ENCODE measurements at places on chromosomes 12 and 14. TPM values are rescaled to one million over a fixed set of nuclear protein-coding genes. Genes with fewer than 3 reads are reported as not detected.

The TSPAN8 gene
- total RNA-seq: 0.29 TPM

The EAPP gene
- total RNA-seq: 68.8 TPM

The MMP19 gene
- 15.9 TPM for total RNA-seq

The DCAF11 gene
- 64.8 TPM for total RNA-seq

The TAS2R20 gene
- total RNA-seq: 0.77 TPM

The OTUB2 gene
- total RNA-seq: 3.8 TPM

The YLPM1 gene
- 8.8 TPM for total RNA-seq

The PTPRQ gene
- 1.0 TPM for total RNA-seq

- H3K27me3 ChIP-seq: no peaks in the 10 kb centered on the region
- no peaks in the 10 kb centered on the region for H3K36me3 ChIP-seq
- no peak overlapping the region for H3K27ac ChIP-seq
- no peak overlapping the region for H3K4me3 ChIP-seq
Measured at GRCh38 chr12:18165889-18166288, 75.9 kb upstream of the RERGL start.

GRCh38 chr14:50524731-50525515 lies 7.4 kb downstream of the MAP4K5 start:
- DNase-seq: no peak
- no peaks in the 10 kb centered on the region for H3K36me3 ChIP-seq
- no peak overlapping the region for H3K27ac ChIP-seq
- H3K27me3 ChIP-seq: no peaks in the 10 kb centered on the region

GRCh38 chr12:9636150-9636850 lies 28.6 kb upstream of the KLRB1 start:
- H3K27me3 ChIP-seq: no peaks in the 10 kb centered on the region
- H3K4me1 ChIP-seq: no peaks in the 10 kb centered on the region
- H3K4me3 ChIP-seq: no peak overlapping the region
- H3K36me3 ChIP-seq: no peaks in the 10 kb centered on the region
- H3K27ac ChIP-seq: no peak overlapping the region

- H3K27ac ChIP-seq: no peak overlapping the region
- DNase-seq: no peak
- H3K4me1 ChIP-seq: no peaks in the 10 kb centered on the region
- no peaks in the 10 kb centered on the region for H3K36me3 ChIP-seq
- H3K4me3 ChIP-seq: no peak overlapping the region
- H3K27me3 ChIP-seq: no peaks in the 10 kb centered on the region
Measured at GRCh38 chr12:24996102-24996797, 47.3 kb upstream of the BCAT1 start.

GRCh38 chr12:9106067-9106466 lies 9.7 kb downstream of the A2M start:
- no peak for DNase-seq
- H3K27me3 ChIP-seq: no peaks in the 10 kb centered on the region
- no peaks in the 10 kb centered on the region for H3K36me3 ChIP-seq
- no peak overlapping the region for H3K4me3 ChIP-seq
- no peaks in the 10 kb centered on the region for H3K4me1 ChIP-seq

- H3K27me3 ChIP-seq: peaks cover 4% of the 10 kb centered on the region
- H3K27ac ChIP-seq: no peak overlapping the region
- no peaks in the 10 kb centered on the region for H3K4me1 ChIP-seq
- no peak overlapping the region for H3K4me3 ChIP-seq
Measured at GRCh38 chr12:65113621-65114035, 7.5 kb downstream of the WIF1 start.

GRCh38 chr14:101019990-101020710 lies 116.6 kb upstream of the RTL1 start:
- no peak overlapping the region for H3K27ac ChIP-seq
- peak; percentile 8 for DNase-seq
- no peak overlapping the region for H3K4me3 ChIP-seq
- no peaks in the 10 kb centered on the region for H3K36me3 ChIP-seq

GRCh38 chr14:53528185-53528671 lies 375.1 kb upstream of the DDHD1 start:
- H3K4me3 ChIP-seq: no peak overlapping the region
- H3K4me1 ChIP-seq: no peaks in the 10 kb centered on the region
- H3K27ac ChIP-seq: no peak overlapping the region
- no peaks in the 10 kb centered on the region for H3K27me3 ChIP-seq

DNA sequence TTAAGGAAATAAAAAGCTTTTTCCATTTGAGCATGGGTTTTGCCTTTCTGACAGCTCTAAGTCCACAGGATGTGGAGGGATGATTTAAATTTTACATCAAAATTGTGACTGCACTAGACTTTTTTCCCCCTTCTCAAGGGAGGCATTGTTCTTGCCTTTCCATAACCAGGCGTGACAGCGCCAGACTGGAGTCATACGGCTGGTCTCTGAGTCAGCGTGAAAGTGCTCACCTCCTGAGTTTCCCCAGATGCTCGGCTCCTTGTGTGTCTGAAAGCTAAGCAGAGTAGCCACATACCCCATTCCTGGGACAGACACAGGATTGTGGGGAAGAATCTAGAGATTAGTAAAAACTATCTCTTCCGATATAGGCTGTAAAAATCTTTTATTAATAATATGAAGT lies 43.1 kb downstream of the SOX5 start:
- no peak for DNase-seq
- no peak overlapping the region for H3K27ac ChIP-seq
- no peaks in the 10 kb centered on the region for H3K27me3 ChIP-seq
- H3K4me3 ChIP-seq: no peak overlapping the region
- no peaks in the 10 kb centered on the region for H3K4me1 ChIP-seq
- H3K36me3 ChIP-seq: no peaks in the 10 kb centered on the region

- no peak overlapping the region for H3K4me3 ChIP-seq
- H3K36me3 ChIP-seq: no peaks in the 10 kb centered on the region
- H3K4me1 ChIP-seq: no peaks in the 10 kb centered on the region
- no peaks in the 10 kb centered on the region for H3K27me3 ChIP-seq
Measured at GRCh38 chr14:105011312-105011990, 9.4 kb downstream of the CDCA4 start.

DNA sequence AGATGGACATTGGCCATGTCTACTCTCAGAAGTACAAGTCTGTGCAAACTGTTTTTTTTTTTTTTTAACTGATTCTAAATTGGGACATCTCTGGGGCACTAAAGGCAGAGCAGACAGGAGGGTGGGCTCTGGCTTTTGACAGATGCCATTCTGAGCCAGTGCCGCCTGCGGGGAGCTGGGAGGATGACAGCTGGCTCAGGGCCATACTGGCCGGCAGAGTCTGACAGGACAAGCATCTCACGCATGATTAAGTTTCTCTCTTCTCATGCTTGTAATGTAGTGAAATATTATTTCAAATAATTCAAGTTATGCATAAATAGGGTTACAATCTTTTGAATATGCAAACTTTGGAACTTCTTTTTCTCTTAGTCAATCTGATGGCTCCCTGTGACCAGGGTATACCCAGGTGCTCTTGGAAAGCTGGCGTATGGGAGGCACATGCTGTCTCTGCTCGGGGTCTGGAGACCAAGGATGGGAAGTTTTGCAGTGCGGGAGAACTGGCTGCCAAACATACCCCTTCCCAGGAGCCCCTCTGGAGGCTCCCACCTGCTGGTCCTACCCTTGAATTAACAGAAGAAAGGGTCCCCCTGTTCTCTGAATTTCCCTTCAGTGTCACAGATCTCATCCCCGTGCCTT lies 7.6 kb downstream of the CDCA4 start:
- H3K4me3 ChIP-seq: no peak overlapping the region
- H3K27ac ChIP-seq: no peak overlapping the region
- no peaks in the 10 kb centered on the region for H3K27me3 ChIP-seq
- no peak for DNase-seq

GRCh38 chr14:95964901-95965300 lies 74.3 kb upstream of the C14orf132 start:
- no peaks in the 10 kb centered on the region for H3K27me3 ChIP-seq
- no peak for DNase-seq
- no peaks in the 10 kb centered on the region for H3K36me3 ChIP-seq
- no peaks in the 10 kb centered on the region for H3K4me1 ChIP-seq
- H3K4me3 ChIP-seq: no peak overlapping the region
- H3K27ac ChIP-seq: no peak overlapping the region

- H3K4me3 ChIP-seq: no peak overlapping the region
- H3K4me1 ChIP-seq: no peaks in the 10 kb centered on the region
- no peak for DNase-seq
- no peaks in the 10 kb centered on the region for H3K36me3 ChIP-seq
- no peak overlapping the region for H3K27ac ChIP-seq
Measured at GRCh38 chr12:3564861-3565260, 73.9 kb downstream of the PRMT8 start.

DNA sequence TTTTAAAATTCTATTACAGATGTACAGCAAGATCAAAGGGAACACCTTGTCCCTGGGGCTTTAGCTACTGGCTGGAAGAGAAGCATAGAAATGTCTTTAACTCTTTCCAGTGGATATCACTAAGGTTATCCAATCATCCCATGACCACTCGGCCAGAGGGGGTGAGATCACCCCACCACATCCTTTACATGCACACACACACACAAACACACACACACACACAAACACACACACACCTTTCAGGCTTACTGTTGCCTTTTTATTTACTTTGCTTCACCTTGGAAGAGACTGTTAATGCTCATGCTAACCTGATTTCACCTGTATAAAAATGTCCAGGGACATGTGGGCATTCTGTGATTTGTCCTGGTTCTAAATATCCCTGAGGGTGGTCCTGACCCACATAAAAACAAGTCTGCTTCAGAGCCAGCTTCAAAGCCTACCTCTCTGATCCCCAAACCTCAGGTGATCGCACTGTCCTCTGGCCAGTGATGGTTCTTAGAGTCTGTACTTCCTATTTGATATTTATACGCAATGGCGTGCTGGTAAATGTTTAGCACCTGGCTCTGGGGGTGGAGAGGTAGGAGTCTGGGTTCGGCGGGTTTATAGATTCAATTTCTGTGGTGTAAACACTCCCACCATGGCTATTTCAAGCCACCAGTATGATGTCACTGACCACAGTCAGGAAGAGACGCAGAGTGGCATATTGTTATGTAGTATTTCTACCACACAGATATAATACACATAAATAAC lies 166.1 kb upstream of the EEA1 start:
- H3K4me1 ChIP-seq: no peaks in the 10 kb centered on the region
- DNase-seq: no peak
- no peak overlapping the region for H3K4me3 ChIP-seq
- H3K27me3 ChIP-seq: no peaks in the 10 kb centered on the region

- H3K36me3 ChIP-seq: no peaks in the 10 kb centered on the region
- no peak overlapping the region for H3K27ac ChIP-seq
- DNase-seq: no peak
- no peak overlapping the region for H3K4me3 ChIP-seq
Measured at GRCh38 chr12:41924111-41924510, 220.6 kb downstream of the GXYLT1 start.

GRCh38 chr12:123833830-123834229 lies 71.7 kb downstream of the DNAH10 start:
- H3K27ac ChIP-seq: no peak overlapping the region
- no peaks in the 10 kb centered on the region for H3K4me1 ChIP-seq
- DNase-seq: no peak
- no peak overlapping the region for H3K4me3 ChIP-seq
- H3K27me3 ChIP-seq: no peaks in the 10 kb centered on the region
- H3K36me3 ChIP-seq: no peaks in the 10 kb centered on the region

GRCh38 chr12:697481-697880 lies 34.2 kb upstream of the NINJ2 start:
- no peaks in the 10 kb centered on the region for H3K36me3 ChIP-seq
- no peaks in the 10 kb centered on the region for H3K4me1 ChIP-seq
- DNase-seq: no peak
- H3K27ac ChIP-seq: no peak overlapping the region
- no peaks in the 10 kb centered on the region for H3K27me3 ChIP-seq

- no peaks in the 10 kb centered on the region for H3K4me1 ChIP-seq
- no peak overlapping the region for H3K27ac ChIP-seq
- H3K4me3 ChIP-seq: no peak overlapping the region
- H3K36me3 ChIP-seq: no peaks in the 10 kb centered on the region
- H3K27me3 ChIP-seq: no peaks in the 10 kb centered on the region
Measured at GRCh38 chr12:33724867-33725266, 285.2 kb upstream of the SYT10 start.

GRCh38 chr14:54975856-54976255 lies 51.0 kb downstream of the WDHD1 start:
- no peaks in the 10 kb centered on the region for H3K4me1 ChIP-seq
- no peak overlapping the region for H3K27ac ChIP-seq
- no peaks in the 10 kb centered on the region for H3K36me3 ChIP-seq
- no peak overlapping the region for H3K4me3 ChIP-seq
- no peak for DNase-seq

GRCh38 chr14:95857275-95857674 lies 19.4 kb upstream of the TUNAR start:
- DNase-seq: no peak
- H3K27ac ChIP-seq: no peak overlapping the region
- H3K36me3 ChIP-seq: no peaks in the 10 kb centered on the region
- no peak overlapping the region for H3K4me3 ChIP-seq
- no peaks in the 10 kb centered on the region for H3K27me3 ChIP-seq

DNA sequence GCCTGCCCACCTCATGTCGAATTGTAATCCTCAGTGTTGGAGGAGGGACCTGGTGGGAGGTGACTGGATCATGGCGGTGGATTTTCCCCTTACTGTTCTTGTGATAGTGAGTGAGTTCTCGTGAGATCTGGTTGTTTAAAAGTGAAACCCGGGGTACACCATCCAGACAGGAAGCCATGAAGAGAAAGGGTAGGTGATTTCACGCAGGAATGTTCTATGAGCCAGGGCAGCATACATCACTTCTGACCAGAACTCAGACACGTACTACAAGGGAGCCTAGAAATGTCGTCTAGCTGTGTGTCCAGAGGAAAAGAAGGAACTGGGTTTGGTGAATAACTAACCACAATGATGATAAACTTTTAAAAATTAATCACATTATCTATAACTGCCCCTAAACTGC lies 80.6 kb downstream of the ANO4 start:
- no peak for DNase-seq
- no peak overlapping the region for H3K4me3 ChIP-seq
- H3K27ac ChIP-seq: no peak overlapping the region
- H3K36me3 ChIP-seq: no peaks in the 10 kb centered on the region

- DNase-seq: no peak
- no peaks in the 10 kb centered on the region for H3K27me3 ChIP-seq
- no peak overlapping the region for H3K27ac ChIP-seq
- H3K4me3 ChIP-seq: no peak overlapping the region
Measured at GRCh38 chr12:111826992-111827391, 15.0 kb upstream of the MAPKAPK5 start.

- H3K27ac ChIP-seq: peak overlapping the region; percentile 53
- no peaks in the 10 kb centered on the region for H3K27me3 ChIP-seq
- H3K4me1 ChIP-seq: peaks cover 22% of the 10 kb centered on the region
- no peak overlapping the region for H3K4me3 ChIP-seq
Measured at GRCh38 chr14:63438065-63438757, 105.0 kb downstream of the PPP2R5E start.
